Astrocyte of the spinal cord (primary cell): ENCODE measurements at places on chromosomes 3 and 15.
A peak's percentile ranks its signal among the peaks of the same experiment; 100 is the strongest.

DNA sequence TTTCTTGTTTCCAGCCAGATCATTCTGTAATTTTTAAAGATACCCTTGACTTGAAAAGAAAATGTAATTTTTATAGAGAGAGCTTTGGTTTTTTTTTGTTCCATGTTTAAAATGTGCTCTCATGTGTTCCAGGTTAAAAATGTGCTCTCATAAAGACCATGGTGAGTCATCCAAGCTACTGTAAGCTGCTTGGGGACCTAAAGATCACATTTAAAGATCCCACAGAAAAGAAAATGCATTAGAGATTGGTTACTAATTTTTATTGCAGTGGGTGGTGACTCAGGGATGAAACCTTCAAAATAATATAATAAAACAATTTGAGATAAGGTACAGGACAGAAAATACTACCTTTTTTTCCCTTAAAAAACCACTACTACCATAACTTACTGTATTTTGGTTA is 11.0 kb downstream of the TCF12 start:
- DNase-seq, result peak; percentile 65

DNA sequence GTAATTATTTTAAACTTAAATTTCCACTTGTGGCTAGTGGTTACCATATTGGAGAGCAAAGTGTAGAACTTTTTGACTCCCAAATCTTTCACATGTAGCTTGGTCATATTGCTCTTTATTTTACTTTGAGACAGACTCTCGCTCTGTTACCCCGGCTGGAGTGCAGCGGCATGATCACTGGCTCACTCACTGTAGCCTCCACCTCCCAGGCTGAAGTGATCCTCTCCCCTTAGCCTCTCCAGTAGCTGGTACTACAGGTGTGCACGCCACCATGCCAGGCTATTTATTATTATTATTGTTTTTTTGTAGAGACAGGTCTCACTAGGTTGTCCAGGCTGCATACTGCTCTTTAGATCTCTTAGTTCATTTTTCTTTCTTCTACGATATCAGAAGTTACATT is 3.9 kb downstream of the FNDC3B start:
- DNase-seq, result no peak

DNA sequence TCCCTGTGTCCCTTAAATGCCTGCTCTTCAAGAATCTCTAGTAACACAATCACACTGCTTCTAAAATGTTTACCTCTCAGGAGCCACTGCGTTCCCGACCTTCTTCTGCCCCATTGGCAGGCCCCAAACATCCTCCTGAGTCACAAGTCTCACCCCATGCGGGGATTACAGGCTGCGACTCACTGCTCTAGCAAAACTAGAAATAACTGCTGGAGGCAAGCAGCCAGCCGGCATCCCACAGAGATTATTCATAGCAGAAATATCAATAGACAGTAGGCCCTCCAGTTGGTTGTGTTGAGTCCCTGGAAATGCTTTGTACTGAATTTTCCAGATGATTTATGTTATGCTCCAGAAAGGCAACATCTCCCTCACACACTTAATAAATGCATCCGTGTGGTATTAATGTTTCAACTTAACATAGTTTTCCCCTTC is 64.8 kb downstream of the RFTN1 start:
- DNase-seq, result peak; percentile 98

DNA sequence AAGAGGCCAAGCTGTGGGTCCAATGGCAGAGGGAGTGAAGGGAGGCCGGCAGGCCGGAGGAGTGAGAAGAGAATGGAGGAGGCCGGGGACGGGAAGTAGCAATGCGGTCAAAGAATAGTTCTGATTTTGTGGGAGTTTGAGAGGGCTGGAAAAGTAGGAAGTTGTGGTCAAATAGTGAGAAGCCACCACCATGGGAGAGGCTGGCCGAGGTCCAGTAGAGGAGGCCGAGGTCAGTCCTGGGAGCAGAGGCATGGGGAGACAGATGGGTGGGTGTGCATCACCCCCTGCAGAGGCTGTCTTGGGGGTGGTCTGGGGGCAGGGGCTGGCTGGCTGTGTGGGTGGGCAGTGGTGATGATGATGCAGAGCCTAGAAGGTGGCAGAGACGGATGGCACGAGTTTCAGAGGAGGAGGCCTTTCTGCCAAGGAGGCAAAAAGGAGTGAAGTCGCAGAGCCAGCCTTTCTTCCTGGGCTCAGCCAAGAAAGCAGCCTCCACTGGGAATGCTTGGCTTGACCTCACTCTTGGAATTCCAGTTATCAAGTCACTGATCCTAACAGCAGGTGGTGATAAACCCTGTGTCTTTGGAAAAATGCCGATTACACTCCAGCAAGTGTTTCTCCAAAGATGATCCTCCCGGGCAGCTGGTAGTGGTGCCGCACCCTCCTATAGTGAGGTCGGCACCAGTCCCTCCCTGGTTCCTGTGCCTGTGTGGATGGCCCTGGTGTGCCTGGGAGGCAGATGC is 57.3 kb downstream of the ARNT2 start:
- DNase-seq, result no peak

DNA sequence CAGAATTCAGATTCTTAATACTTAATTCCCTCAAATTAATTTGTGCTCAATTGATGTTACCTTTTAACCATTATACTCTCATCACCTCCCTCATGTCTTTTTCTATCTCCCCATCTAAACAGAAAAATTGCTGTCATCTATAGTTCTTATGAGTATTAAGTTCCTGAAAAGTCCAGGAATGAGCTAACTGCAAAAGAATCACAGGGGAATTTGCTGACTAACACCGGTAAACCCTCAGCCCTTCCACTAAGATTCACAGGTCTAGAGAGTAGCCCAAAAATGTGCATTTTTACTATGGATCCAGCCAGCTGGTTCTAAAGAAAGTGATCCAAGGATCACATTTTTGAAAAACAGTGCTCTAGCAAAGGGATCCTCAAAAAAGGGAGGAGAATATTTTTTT is 67.0 kb downstream of the SETD2 start:
- peak; percentile 65 for DNase-seq

- DNase-seq, result no peak
These were observed 14.0 kb upstream of the CYP11A1 start for GRCh38 chr15:74381481-74381880.

- DNase-seq, result no peak
These were observed 292.3 kb upstream of the STT3B start for GRCh38 chr3:31240466-31240865.

GRCh38 chr3:7696320-7696719 is 805.3 kb upstream of the LMCD1 start:
- DNase-seq, result peak; percentile 26
